ENCODE measurements at places on chromosomes 4 and X. TPM values are rescaled to one million over a fixed set of nuclear protein-coding genes. Genes with fewer than 3 reads are reported as not detected.

IL2 gene
- total RNA-seq, result not detected

RNF150 gene
- 0.38 TPM for total RNA-seq

ASMT gene
- total RNA-seq, result not detected

HSFX1 gene
- 0.85 TPM for total RNA-seq

RAB9B gene
- 0.96 TPM for total RNA-seq

VCX3B gene
- not detected for total RNA-seq

RAI2 gene
- total RNA-seq, result 0.38 TPM

CCNA2 gene
- 97.6 TPM for total RNA-seq
